Neural crest cell (in vitro differentiated cells): ENCODE measurements at places on chromosomes 16 and 17.

DNA sequence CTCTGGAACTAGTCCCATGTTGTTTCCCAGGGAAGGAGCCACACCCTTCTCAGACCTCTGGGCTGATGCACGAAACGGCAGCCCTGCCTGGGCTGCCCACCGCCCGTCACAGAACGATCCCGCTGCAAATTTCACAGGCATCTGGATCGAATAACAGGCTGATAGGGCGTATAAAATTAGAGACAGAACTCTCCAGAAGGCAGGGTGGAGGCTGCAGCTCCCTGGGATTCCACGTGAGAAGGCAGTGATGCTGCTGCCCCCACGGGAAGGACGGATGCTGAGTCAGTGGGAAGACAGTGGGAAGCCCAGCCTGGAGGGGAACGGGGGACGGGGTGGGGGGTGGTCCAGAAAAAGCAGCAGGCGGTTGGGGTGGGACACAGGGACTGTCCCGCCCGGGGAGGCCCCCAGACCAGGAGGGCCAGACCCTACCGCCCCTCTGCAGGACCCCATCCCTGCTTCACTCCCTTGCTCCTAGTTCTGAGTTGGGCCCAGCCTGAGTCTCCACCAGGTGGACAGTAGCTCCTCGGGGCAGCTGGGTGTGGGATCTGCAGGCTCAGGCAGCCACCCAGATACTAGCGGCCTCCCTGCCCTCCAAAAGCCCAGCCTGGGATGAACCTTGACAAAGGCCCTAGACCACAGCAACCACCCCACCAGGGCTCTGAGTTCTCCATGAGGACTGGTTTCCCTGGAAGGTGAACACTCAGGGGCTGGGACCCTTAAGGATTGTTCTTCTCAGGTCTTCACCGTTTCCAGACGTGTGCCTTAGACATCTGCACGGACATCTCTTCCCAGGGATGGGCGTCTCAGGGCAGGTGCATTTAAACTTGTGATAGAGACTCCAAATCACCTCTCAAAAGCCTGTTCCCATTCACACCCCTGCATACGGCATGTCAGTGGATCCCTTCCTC is 117.8 kb downstream of the METRNL start:
- no peak for DNase-seq

- peak; percentile 63 for DNase-seq
Observed at GRCh38 chr17:32461853-32462617, 17.7 kb downstream of the PSMD11 start.

GRCh38 chr17:14429084-14429483 is 128.2 kb downstream of the HS3ST3B1 start:
- no peak for DNase-seq

DNA sequence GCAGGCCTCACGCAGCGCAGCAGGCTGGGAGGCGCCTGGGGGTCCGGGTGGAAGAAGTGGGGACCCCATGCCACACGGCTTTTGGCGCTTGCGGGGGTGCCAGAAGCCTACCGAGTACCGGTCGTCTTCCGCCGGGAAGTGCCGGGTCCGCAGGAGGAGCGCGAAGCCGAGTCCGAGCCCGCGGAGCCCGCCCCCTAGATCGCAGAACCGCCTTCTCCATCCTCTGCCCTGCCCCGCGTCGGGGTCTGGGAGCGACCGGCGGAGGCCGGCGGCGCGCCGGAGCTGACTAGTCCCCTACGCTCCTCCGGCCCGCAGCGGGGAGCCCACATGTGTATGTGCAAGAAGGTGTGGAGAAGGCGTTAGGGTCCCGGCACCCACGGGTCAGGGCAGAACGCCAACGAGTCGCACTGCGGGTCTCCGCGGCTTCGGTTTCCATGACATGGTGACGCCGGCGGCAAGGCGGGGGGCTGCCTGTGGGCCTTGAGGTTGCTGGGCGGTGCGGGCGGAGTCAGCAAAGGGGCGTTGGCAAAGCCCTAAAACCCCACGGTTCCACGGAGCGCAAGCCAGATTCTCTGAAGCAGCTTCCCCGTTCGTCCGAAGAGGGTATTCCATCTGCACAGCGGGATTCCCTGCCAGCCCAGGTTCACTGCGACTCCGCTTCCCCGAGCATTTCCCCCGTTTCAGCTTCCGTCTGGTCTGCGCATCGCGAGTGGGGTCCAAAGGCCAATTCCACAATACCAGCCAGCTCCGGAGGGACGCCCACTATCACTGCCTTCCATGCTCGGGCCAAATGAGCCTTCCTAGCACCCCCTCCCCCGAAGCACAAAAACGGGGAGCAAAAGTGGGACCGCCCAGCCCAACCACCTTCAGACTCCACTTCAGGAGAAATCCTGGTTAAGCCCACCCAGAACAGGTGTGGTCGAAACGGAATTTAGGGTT is 2.3 kb upstream of the LHX1 start:
- peak; percentile 38 for DNase-seq
